PC-3 (cell line): ENCODE measurements at places on chromosomes 13 and 19. TPM values are rescaled to one million over a fixed set of nuclear protein-coding genes. Genes with fewer than 3 reads are reported as not detected.

- DNase-seq: no peak
Measured at GRCh38 chr13:59024434-59024833, 1139.3 kb downstream of the DIAPH3 start.

Gene IL12RB1
- not detected in 2 replicates for total RNA-seq

GRCh38 chr13:34357435-34358232 lies 539.7 kb downstream of the RFC3 start:
- DNase-seq: peak; percentile 88

DNA sequence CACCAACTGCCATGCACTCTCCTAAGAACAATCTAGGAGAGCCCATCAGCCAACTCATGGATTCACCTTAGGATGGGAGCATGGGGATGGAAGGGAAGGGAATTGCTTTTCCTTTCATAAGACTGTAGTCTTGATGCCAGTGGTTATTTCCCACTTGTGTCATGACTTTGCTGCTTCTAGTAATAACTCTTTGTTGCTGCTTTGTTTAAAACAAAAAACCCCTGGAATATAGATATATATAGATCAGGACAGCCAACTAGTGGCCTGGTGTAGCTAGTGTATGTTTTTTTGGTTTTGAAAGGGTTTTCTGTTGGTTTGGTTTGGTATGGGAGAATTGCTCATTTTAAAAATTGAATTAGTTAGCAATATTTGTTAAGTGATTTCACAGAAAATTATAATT lies 39.3 kb upstream of the KCTD4 start:
- no peak for DNase-seq

DNA sequence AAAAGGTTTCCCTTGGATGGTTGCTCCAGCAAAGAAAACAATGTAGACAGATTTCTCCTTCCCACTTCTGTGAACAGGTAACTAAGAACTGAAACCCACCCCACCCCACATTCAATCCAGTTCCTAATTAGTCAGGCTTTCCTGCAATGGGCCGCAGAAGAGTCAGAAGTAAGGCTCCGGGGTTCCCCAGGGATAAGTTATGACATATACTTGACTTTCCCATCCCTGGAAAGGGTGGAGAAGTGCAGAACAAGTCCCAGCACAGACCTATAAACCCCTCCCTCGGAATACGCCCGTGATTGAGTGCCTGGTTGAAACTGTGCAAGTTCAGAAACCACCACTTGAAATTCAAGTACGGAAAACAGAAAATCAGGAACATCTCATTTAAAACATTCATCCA lies 24.9 kb downstream of the RCBTB2 start:
- DNase-seq: no peak

- no peak for DNase-seq
Measured at GRCh38 chr13:21826214-21827015, 155.5 kb downstream of the FGF9 start.

- peak; percentile 45 for DNase-seq
Measured at GRCh38 chr13:67416047-67416925, 186.2 kb upstream of the PCDH9 start.

DNA sequence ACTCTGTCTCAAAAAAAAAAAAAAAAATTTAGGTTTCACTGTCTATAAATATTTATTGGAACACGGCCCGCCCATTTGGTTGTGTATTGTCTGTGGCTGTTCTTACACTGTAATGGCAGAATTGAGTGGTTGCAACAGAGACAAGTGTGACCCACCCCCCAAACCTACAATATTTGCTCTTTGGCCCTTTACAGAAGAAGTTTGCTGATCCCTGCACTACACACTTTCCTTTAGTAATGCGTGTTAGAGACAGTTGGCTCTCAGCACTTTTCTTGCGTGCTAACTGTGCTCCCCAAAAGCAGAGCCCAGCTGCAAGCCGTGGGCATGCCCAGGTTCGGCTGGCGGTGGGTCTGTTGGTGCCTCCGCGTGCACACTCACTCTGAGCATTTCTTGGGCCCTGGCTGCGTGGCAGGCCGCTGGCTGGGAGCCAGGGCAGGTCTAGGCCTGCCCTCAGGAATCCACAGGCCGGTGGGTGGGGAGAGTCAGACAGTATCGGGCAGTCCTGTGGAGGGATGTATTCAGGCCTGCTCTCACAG lies 72.6 kb downstream of the SIPA1L3 start:
- DNase-seq: no peak

DNA sequence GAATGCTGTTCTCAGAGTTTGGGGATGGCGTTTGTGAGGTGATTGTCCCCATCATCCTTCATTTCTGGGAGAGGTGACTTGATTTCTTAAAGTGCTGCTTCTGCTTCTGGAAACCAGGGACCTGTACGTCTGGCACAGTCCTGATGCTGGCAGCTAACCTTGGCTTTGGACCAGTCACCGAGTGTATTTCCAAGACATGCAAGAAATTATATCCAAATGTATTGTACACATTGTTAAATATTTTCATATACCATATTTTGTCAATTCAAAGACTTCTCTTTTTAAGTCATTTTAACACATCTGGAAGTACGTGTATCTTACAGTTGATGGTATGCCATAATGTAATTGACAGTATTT lies 97.4 kb downstream of the ARHGEF7 start:
- no peak for DNase-seq
